Stimulated activated naive CD8-positive, alpha-beta T cell treated with anti-CD3 and anti-CD28 coated beads, Interleukin-15, Interleukin-2, amounts not matched to agents 100 U/mL and 50 U/mL, for 24 hours (primary cell): ENCODE measurements at places on chromosomes 6 and 20.

DNA sequence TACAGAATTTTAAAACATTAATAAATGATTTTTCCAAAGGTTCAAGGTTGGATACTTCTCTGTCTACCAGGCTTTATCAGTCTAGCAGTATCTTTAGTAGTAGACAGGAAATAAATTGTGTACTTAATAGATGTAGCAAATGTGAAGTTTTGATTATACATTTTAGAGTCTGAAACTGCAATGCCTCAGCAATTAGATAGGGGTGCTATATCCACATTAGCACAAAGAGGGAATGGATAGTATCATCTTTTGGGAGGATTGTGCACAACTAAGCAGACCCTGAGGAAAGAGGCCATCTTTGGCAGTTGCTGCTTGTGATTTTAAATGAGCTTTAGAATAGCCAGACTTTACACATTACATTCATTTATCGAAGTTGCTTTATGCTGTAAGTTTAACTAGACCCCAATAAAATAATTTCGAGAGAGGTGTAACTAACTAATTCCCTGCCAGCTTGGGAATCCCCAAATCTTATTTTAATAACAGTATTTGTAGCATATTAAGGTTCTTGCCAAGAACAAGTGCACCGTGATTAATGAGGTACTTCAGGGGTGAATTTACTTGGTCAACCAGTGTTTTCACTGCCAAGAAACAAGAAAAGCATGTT lies 2.8 kb downstream of the KCNQ5 start:
- DNase-seq, result no peak

DNA sequence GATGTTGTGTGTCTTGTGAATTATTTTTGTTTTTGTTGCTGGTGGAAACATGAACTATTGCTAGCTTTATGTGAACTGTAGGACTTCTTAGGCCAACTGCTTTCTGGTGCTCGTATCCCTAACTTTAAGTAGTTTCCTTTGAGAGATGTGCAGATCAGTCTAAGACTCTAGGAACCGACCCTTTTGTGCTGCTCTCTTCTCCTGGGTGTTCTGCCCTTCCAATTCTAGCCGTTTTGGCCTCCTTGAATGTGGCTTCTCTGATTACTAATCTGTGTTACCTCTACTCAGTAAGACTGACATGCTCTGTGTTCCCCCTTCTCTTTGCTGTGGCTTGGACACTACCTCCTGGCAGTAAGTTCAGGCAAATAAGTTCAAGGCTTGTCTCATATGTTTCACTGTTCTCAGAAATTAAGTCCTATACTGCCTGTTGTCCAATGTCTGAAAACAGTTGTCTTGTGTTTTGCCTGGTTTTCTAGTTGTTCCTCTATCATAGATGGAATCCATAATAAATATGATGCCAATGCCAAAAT lies 58.0 kb downstream of the FOXO3 start:
- no peak for DNase-seq

DNA sequence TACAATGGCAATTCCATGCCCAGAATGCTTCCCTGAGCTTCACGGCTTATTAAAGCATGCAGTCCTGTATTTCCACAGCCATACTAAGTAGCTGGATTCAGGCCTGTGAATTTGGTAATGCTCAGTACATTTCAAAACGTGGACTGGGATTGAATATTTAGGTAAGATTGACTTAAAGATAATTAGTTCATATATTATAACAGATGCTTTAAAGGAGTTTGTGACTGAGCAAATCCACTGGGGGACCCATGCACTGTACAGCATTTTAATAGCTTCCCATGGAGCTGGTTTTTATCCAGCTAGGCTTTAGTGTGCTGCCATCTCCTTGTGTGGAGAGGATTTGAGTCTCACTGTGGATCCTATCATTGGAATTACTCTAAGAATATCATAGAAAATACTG lies 420.9 kb upstream of the FLRT3 start:
- no peak for DNase-seq

DNA sequence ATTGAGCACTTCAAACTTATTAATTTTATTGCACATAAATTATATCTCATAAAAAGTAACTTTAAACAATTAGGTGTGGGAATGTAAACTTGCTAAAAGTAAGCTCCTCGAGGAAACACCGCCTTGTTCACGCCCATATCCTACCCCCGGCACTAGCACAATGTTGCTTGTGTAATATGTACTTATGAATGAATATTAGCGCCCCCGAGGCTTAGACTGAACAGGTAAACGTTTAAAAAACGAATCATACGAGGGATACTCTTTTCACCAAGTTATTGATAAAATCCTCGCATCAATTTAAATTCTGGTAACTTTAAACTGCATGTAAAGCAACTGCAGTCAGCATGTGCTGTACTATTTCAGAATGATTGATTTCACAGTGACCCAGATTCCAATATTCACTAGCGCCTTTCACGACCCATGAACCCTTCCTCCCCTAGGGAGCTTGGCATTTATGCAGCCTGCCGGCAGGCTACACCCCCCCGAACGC lies 637 bp downstream of the TFB1M start:
- DNase-seq, result no peak

GRCh38 chr20:61840779-61841455 lies 224.8 kb downstream of the TAF4 start:
- no peak for DNase-seq

DNA sequence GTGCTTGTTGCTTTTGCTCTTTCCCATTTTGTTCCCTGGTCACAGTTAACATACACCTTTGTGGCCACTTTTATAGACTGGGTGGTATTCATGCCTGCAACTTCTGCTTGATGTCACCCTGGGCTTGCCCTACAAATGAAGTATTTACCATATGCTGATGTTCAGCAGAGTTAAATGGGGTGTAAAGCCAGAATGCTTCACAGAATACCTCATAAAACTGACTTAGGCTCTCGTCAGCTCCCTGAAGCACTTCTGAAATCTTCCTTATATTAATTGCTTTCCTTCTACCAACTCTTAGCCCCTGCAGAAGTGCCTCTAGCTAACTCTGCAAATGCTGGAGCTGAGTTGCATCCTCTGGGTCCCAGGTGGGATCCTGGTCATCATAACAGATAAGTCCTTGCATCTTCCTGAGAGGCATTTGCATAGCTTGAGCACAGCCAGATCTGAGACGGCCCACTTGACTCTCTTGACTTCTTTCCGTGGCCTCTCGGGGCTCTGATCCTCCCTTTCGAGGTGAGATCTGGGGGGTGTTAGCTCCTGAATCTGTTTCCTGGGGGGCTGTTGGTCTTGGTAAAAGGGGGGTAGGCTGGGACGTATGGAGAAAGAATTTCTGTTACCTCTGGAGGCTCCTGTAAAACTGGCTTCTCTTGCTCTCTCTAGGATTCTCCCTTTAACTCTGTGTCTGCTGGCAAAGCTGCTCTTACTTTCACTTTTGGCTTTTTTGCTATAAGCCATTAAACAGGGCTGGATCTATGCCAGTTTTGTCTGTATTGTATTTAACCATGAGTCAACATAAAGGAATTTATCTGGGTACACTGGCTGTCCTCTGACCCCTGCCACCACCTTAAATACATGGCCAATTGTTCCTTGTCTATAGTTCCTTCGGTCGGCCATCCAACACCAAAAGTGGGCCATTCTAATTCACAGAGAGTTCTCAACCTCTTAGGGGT lies 223.0 kb upstream of the SYNCRIP start:
- DNase-seq, result no peak

- no peak for DNase-seq
These were observed 39.1 kb downstream of the MDFI start for GRCh38 chr6:41677124-41677921.

- no peak for DNase-seq
These were observed 258.0 kb downstream of the ATXN1 start for GRCh38 chr6:16503241-16503775.

DNA sequence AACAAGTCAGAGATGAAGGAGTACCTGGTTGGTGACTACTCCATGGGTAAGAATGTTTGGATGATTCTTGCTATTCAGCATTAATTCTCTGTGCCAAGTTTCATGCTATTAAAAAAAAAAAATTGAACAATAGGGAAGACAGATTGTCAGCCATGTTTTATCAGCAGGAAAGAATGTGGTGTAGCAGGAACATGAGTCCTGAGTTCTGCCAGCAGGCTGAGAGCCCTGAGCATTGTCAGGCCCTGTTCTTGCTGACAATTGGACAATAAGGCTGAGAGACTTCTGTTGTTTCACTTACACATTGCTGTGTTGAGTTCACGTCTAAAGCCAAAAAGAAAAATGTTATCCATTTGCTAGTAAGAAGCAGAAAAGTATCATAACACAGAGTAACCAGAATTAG lies 70.4 kb upstream of the SMIM28 start:
- DNase-seq, result no peak

DNA sequence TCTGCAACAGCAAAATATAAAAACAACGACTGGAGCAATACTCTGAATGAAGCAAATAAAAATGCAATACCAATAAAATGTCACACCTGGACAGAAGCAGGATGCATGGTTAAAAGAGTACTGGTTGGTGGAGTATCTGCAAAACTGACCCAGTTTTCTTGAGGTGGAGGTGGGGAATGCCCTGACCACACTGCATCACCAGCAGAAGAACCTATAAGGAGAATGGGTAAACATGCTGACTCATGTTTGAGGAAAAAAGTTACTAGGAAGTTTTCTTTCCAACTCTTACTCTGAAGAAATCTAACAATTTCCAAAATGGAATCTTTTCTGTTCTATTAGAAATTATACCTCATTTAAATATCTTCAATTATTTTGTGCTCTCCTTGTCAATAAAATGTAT lies 43.6 kb downstream of the REPS1 start:
- DNase-seq, result peak; percentile 17

GRCh38 chr20:5862703-5863039 lies 87.7 kb downstream of the TRMT6 start:
- no peak for DNase-seq

DNA sequence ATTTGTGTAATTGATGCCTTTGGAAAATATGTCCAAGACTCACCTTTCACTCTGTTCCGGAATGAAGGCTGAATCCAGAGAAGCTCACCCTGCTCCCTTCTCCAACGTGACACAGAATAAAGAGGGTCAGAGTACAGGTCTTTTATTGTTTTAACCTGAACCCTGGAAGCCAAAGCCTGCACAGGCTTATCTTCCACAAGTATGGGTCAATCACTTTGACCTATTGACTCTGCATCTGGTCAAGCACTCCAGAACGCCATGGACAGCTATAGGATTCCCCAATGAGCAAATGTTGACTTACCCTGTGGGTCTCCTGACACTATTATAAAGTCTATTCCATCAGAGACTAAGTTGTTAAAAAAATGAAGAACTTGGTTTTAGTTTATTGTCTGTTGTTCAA lies 158.4 kb upstream of the MYLIP start:
- DNase-seq, result no peak

GRCh38 chr6:148112851-148113319 lies 229.8 kb upstream of the SASH1 start:
- no peak for DNase-seq

- DNase-seq, result no peak
These were observed 171.1 kb downstream of the ADAT2 start for GRCh38 chr6:143279385-143279784.

DNA sequence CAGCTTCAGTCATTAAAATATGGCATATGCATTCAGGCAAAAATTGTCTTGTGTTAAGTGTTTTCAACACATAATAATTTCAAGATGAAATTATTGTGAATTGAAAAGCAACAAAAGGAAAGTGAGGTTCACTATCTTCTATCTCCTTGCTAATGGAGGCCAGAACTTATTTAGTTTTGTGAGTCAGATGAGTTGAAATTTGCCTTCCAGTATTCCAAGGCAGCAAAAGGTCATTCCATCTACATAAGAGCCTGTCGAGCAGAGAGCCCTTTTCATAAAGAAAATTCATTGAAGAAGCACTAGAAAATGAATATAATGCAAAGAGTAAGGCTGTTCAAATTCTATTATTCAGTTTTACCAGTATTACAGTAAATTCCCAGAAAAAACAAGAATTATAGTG lies 274.3 kb downstream of the PLCB1 start:
- DNase-seq, result no peak

DNA sequence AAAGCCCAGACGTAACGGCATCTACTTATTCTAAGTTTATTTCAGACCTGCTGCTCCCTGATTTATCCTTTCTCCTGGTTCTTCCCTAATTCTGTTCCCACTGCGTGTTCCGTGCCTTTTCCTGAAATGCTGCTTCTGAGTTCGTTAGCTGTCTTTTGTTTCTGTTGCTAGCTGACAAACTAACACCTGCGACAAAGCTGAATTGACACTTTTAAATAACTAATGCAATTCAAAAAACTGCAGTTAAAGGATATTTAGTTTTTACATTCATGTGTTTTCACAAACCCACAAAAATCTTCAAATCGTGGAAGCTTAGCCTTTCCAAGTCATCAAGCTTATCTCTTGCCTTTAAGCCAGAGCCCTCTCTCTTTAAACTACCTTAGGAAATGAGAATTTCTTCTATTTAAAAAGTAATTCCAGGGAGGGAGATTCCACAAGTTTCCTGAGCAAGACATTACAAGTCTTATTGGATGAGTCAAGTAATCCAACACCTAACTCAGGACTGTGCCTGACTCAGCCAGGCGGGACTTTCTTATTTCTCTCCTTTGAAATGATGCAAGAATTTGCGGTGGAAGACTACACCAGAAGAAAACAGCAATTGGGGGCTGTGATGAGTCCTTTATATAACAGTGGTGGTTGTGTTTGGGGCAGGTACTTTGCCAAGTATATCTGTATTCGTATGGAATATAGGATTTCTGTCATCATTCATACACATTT lies 6.3 kb downstream of the ADTRP start:
- no peak for DNase-seq

DNA sequence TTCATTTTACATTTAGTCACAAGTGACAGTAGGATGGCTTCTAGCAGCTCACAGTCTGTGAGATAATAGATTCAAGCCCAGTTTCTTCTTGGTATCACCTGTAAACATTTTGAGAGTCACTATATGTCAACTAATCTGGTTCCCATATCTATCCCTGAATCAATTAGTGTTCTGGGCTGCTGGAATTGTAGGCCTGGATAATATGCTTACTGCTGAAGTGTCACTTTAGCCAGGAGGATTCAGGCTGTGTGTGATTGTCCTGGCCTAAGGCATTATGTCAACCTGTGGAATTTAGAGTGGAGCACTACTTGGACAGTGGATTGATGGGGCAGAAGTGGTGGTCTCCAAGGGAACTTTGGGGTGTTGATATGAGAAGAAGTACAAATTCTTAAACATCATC lies 1071.8 kb upstream of the CITED2 start:
- no peak for DNase-seq

DNA sequence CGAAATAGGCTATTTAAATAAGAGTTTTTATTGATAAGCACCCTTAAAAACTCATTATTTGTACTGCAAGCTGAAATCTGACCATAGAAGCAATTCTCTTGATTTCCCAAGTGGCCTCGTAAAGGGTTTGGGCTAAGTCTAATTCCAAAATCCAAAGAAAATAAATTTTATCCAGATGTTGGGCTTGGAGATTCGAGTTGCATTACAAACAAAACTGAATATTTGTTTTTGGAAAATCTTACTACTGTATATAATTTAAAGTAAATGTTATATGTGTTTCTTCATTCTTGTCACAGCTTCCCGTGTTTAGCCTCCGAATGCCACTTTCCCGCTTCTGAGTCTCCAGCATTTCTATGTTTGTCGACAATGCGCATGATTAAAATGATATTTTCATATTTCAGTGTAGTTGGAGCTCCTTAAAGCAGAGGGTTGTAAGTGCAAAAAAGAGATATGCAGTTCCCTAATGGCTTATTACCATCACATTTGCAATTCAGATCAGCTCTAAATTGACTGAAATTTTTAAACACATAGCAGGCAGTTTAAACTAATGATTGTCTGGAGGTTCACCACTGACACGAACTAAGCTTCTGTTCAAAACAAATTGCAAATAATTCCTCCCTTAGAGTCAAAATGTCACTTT lies 47.0 kb downstream of the PRL start:
- no peak for DNase-seq
